ENCODE measurements at places on chromosomes 6 and 20. TPM values are rescaled to one million over a fixed set of nuclear protein-coding genes. Genes with fewer than 3 reads are reported as not detected.
A peak's percentile ranks its signal among the peaks of the same experiment; 100 is the strongest.

DNA sequence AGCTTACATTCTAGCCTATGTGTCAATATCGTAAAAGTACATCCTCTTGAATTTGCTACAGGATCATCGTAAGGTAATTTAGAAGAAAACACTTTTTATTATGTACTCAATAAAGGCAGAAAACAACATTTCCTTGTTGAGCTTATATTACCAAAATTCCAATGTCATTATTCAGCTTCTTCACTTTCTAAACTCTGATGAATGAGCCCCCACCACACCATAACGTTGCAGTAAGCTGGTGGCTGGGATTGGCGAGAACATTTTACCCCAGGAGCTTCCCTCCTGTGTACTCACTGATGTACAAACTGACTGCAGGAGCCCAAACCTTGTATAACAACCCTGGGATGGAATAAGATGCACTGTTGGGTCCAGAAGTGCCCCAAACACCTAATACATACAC is 238.1 kb upstream of the MARCKS start:
- DNase-seq = no peak

- DNase-seq = no peak
Observed at GRCh38 chr20:4170621-4171537, 155.5 kb upstream of the RNF24 start.

- peak; percentile 86 for DNase-seq
Observed at GRCh38 chr20:50186151-50186885, 4.3 kb upstream of the CEBPB start.

DNA sequence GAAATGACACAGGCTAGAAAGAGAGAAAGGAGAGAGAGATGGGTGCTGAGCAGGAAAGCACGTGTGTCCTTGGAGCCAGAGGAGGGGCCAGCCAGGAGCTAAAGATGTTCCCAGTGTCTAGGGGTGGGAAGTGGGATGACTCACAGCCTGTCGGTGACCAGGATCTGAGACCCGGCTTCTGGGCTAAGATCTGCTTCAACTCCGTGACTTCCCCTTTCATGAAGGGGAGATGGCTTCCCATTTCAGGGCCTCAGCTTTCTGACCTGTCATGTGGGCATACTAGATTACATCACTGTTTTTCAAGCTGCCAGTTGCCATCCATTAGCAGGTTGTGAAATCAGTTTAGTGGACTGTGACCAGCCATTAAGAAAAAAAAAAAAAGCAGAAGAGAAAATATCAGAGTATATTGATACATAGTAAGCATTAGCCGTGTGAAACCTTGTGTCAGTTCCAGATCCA is 5.4 kb downstream of the TGM3 start:
- no peak for DNase-seq

DNA sequence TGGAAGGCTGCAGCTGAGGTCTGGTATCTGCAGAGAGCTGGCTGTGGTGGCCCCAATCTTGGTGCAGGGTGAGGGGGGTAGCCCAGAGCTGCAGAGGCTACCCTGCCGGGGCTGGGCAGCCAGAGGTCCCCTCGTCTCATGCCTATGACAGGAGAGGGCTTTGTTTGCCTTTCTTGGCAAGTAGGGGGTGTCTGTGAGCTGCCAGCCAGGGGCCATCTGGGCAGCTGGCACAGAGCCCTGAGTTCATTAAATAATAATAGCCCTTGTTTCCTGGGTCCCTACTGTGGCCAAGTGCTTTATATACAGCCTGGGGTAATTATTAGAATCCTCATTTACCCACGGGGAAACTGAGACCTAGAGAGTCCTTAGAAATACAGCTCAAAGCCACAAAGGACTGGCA is 66.6 kb downstream of the EZR start:
- DNase-seq = no peak

DNA sequence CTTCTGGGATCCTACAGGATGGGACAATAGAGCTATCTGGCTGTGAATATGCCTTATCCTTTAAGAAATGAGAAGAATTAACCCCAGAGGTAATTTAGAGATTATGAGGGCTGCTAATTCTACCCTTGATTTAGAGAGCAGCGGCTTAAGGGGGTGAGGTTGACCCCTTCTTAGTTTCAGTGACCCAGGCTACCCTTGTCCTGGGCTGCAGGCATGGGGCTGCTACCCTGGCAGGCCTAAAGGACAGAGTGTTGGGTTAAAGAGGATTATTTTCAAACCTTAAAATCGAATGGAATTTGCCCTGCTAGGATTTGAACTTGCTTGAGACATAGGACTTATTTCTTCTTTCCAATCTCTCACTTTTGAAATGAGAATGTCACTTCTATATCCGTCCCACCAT is 1343.4 kb downstream of the HACE1 start:
- no peak for DNase-seq

DNA sequence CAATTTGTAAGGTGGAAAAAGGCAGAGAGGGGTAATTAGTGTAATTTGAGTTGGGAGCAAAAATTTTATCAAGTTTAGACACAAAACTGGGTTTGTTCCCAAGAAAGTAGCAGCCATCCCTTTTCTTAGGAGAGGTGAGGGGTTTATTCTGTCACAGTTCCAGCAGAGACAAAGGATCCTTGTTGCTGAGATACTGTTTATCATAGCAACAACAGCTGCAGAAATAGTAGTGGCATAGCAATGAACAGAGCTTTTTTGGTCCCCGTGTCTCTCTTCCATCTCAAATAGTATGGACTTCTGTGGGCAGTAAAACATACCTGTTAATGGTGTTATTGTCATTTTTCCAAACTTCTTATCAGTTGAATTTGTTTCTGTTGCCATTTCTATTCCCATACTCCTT is 23.9 kb downstream of the ZKSCAN8 start:
- no peak for DNase-seq

DNA sequence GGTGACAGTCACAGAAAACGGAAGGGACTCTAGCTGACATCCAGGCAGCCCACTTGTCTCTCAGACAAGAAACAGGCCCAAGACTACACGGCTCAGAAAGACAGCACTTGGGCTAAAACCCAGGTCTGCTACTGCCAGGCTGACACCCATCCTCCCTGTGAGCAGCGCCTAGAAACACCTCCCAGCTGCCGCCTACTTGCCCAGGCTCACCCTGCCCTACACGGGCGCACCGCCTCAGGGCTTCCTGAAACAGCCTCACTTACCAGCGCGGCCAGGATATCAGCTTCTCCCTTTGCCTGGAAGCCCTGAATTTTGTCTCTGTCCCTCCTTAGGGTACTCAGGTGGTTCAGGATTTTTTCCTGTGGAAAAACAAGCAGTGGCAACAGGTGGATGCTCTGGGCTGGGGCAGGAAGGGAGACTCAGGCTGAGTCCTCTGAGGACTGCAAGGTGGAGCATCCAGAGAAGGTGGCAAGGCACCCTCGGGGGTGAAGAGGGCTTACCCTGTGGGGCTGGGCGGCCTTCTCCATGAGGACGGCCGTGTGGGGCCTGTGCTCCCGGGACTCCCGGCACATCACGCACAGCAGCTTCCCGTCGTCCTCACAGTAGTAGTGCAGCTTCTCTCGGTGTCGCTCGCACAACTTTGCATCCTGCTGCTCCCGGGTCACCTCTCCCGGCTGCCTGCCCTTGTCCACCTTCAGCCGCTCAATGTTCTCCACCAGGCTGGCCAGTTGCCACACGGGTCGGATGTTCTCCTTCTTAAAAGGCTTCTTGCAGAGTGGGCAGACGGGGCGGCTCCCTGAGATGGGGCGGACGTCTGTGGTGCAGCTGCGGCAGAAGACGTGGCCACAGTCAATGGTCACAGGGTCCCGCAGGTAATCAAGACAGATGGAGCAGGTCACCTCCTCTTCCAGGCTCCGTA is 14.8 kb downstream of the TRIM26 start:
- DNase-seq = no peak

- DNase-seq = no peak
Observed at GRCh38 chr20:12051206-12052163, 133.8 kb downstream of the BTBD3 start.

- DNase-seq = no peak
Observed at GRCh38 chr6:142746524-142746923, 198.5 kb downstream of the HIVEP2 start.

- no peak for DNase-seq
Observed at GRCh38 chr6:38901802-38902522, 146.6 kb upstream of the GLP1R start.

DNA sequence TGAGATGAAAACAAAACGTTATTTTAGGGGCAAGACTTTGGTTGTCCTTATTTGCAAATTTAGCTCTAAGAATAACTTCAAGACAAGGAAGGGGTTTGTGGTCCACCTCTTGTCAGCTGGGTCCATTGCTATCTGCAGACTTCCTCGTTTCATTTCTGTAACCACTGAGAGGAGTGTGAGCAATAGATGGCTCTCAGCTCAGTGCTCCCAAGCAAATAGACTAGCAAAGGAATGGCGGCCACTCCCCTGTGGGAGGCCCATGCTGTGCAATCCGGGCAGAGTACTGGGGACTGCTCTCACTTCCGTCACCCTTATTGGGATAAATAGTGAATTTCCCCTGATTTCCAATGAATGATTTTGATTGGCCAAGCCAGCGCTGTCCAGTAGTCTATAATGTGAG is 176.6 kb downstream of the ZDHHC14 start:
- DNase-seq = no peak

DNA sequence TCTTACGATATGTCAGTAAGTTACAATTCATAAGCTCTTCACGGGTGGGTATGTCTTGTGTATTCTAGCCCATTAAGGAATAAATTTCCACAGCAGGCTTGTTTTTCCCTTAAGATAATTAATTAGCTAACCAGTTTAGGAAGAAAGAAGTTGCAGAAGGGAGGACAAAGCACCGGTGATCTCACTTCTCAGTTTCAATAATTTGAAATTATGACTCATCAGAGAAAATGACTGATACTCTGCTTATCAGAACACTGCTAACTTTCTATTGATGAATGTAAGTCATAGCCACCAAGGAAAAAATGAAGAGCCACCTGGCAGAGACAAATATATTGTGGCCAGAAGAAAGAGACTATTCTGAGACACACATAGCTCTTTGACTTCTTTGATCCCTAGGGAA is 35.0 kb upstream of the ENTPD6 start:
- no peak for DNase-seq

- DNase-seq = no peak
Observed at GRCh38 chr6:105179244-105180065, at the start of gene POPDC3. Gene POPDC3, minus strand, starts transcription at chr6:105180014. Its CDS starts 18,105 bp downstream, at chr6:105161909.

DNA sequence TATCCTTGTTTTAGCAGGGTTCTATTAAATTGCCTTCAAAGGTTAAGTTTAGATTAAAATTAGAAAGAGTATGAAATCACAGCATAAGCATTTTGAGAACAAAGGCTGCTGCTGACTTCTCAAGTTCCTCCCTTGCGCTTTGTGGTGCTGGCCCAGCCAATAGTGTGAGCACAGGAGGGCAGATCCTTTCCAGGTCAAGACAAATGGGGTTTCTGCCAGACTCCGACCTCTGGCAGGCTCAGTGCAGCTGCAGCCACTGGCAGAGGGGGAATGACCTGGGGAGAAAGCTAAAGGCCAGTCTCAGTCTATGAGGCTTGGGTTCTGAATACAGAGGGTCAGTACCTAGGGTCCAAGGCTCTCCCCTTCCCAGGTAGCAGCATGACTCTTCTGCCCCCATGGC is 27.0 kb downstream of the CLIC5 start:
- no peak for DNase-seq

DNA sequence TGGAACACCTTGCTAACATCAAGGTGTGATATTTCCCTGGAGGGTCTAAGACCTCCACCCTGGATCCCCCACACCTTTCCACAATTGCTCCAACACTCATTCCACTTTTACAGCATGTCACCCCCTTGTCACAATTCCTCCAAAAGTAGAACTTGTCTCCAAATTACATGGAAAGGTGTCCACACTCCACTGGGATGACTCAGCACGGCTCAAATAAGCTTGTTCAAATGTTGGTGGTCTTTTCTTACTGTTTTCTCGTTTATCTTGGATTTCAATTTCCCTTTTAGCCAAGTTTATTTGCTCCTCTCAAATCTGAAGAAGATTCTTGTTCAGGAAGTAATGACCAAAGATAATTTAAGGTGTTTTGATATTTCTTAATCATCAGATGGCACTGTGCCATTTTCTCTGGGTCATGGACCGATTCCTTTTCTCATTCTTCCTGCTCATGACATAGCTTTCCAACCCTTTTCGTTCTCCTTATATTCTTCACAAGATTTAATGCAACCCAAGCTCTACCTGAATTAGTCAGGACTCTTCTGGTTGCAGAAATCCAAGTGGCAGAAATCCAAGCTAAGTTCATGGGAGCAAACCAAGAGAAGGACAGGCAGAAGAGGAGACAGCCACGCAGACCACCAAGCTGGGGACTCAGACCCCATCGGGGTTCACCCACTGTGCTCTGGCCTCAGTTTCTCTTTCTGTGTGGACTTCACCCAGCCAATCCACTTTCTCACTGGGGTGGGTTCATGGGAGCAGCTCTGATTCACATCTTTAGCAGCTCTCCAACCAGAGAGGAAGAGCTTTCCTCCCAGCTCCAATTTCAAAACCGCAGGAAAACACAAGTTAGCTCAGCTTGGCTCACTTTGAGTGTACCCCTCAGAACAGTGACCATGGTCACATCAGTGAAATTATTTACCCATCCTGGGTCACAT is 110.5 kb upstream of the CDYL start:
- DNase-seq = no peak

DNA sequence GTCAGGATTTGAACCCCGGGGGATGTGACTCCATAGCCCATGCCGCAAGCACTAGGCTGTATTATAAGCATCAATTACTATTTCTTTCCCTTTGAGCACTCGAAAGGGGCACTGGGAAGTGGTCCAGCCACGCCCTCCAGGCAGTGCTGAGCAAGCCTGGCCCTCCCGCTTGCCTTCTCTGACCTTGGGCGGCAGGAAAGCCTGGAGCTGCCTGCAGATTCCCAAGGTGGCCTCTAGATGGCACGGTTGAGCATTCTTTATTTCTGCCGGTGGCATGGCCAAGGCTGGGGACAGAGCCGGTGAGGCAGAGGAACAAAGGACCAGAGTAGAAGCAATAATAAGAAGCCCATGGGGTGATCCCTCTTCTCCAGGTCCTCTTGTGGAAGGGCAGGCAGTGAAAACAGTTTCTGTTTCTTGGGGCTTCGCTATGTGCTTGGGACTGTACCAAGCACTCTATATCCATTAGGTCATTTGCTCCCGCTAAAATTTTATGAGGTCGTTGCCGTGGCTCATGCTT is 32.0 kb downstream of the ARHGAP40 start:
- no peak for DNase-seq

SLC17A1 gene
- total RNA-seq = not detected

PRR18 gene
- total RNA-seq = not detected

RBPJL gene
- total RNA-seq = not detected

PLN gene
- total RNA-seq = not detected

PRRT1 gene
- total RNA-seq = 0.33 TPM

MYH7B gene
- total RNA-seq = 0.19 TPM

AVP gene
- not detected for total RNA-seq

FAM83B gene
- not detected for total RNA-seq

CDH26 gene
- total RNA-seq = 1.8 TPM

FGD2 gene
- total RNA-seq = 9.3 TPM

PAK5 gene
- total RNA-seq = not detected

CGAS gene
- total RNA-seq = 78.4 TPM

CYP21A2 gene
- 1.3 TPM for total RNA-seq

SLC25A27 gene
- total RNA-seq = not detected

KIZ gene
- total RNA-seq = 10.5 TPM

LY6G5C gene
- 8.8 TPM for total RNA-seq

HLA-DMB gene
- total RNA-seq = 2.7 TPM

All from natural killer cell treated with Interleukin-12 subunit alpha and Interleukin-12 subunit beta and Interleukin-15 and Interleukin-18, amount 100 ng/mL, for 72 hours (primary cell).